ENCODE measurements at places on chromosomes 3 and 15. TPM values are rescaled to one million over a fixed set of nuclear protein-coding genes. Genes with fewer than 3 reads are reported as not detected.
A peak's percentile ranks its signal among the peaks of the same experiment; 100 is the strongest.

GRCh38 chr3:13457593-13457992 is 22.5 kb upstream of the HDAC11 start:
- no peak overlapping the region for H3K4me3 ChIP-seq
- DNase-seq: no peak
- no peak overlapping the region for H3K27ac ChIP-seq

Gene GPR149
- not detected for total RNA-seq

DNA sequence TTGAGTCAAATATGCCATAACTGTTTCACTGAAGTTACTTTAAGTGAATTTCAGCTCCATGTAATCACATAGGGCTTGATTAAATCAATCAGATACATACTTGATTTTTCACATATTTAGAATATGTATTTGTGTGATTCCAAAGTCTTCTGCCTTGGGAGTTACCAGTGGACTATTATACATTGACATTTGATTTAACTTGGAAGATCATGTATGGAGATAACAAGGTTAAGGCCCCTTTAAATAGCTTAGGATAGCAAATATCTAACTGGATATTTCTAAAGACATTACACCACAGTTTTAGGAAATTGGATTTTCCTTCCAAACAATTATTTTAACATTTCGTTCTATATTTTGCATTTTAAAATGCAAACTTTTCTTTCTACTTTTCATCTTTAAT is 405.0 kb downstream of the RAP2B start:
- H3K4me1 ChIP-seq: no peaks in the 10 kb centered on the region
- H3K36me3 ChIP-seq: peaks cover 5% of the 10 kb centered on the region
- no peak for DNase-seq
- no peak overlapping the region for H3K27ac ChIP-seq
- H3K4me3 ChIP-seq: no peak overlapping the region
- no peaks in the 10 kb centered on the region for H3K27me3 ChIP-seq

DNA sequence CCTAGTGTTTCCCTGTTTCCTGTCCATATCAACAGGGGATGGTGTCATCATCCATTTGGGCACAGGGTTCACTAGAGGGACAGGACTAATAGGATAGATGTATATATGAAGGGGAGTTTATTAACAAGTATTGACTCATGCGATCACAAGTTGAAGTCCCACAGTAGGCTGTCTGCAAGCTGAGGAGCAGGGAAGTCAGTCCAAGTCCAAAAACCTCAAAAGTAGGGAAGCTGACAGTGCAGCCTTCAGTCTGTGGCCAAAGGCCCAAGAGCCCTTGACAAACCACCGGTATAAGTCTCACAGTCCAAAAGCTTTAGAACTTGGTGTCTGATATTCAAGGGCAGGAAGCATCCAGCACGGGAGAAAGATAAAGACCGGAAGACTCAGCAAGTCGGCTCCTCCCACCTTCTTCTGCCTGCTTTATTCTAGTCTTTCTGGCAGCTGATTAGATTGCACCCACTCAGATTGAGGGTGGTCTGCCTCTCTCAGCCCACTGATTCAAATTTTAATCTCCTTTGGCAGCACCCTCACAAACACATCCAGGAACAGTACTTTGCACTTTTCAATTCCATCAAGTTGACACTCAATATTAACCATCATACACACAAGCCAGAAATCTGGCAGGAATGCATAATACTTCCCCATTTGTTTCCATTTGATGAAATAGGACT is 43.4 kb downstream of the CD200 start:
- no peaks in the 10 kb centered on the region for H3K27me3 ChIP-seq
- H3K27ac ChIP-seq: no peak overlapping the region
- DNase-seq: no peak
- H3K4me1 ChIP-seq: peaks cover 18% of the 10 kb centered on the region

DNA sequence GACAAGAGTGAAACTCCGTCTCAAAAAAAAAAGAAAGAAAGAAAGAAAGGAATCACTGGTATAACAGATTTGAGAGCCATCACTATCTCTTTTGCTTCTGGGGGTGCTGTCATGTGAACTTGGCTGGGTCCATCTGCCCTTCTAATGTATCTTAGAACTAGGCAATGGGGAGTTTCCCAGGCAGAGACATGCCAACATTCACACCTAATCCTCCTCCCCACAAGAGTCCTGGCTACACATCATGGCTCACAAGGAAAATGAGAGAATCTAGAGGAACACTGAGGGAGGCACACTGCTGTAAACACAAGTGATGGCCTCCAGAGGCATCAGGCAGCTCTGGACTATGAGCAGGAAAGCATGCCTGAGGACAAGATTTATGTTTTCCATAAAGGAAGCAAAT is 67.8 kb upstream of the PPP2R3A start:
- DNase-seq: no peak
- H3K27me3 ChIP-seq: no peaks in the 10 kb centered on the region
- H3K27ac ChIP-seq: no peak overlapping the region
- no peaks in the 10 kb centered on the region for H3K4me1 ChIP-seq

DNA sequence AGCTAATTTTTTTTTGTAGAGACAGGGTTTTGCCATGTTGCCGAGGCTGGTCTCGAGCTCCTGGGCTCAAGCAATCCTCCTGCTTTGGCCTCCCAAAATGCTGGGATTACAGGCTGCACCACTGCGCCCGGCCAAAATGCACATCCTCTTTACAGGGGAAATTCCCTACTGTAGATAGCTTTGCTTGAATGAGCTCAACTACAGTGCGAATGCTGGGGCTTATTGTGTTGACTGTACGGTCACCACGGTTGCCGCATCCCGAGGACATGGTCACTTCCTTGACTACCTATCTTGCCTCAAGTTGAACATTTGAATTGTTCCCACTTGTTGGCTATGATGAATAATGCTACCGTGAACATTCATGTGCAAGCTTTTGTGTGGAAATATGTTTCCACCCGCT is 5.3 kb upstream of the MTFMT start:
- H3K27me3 ChIP-seq: peaks cover 18% of the 10 kb centered on the region
- no peak overlapping the region for H3K4me3 ChIP-seq
- H3K4me1 ChIP-seq: peaks cover 8% of the 10 kb centered on the region
- H3K36me3 ChIP-seq: no peaks in the 10 kb centered on the region

Gene C3orf49
- total RNA-seq: not detected

DNA sequence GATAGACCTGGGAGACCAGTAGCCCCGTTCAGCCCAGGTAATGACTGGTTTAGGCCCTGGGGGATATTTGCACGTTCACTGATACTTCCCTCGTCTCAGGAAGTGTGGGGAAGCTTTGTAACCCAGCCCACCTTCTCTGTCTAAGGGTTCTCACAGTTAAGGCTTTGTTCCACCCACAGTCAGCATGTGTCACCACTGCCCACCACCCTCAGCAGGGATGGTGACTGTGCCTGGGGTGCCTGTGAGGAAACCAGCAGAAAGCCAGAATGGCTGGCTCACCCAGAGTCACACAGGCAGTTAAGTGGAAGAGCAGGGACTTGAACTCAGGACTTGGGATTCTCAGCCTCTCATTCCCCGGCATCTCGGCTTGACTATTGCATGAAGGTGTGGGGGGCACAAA is 5.2 kb downstream of the KBTBD13 start:
- H3K27me3 ChIP-seq: peaks cover 38% of the 10 kb centered on the region
- peaks cover 11% of the 10 kb centered on the region for H3K4me1 ChIP-seq
- no peak overlapping the region for H3K27ac ChIP-seq
- H3K4me3 ChIP-seq: no peak overlapping the region

DNA sequence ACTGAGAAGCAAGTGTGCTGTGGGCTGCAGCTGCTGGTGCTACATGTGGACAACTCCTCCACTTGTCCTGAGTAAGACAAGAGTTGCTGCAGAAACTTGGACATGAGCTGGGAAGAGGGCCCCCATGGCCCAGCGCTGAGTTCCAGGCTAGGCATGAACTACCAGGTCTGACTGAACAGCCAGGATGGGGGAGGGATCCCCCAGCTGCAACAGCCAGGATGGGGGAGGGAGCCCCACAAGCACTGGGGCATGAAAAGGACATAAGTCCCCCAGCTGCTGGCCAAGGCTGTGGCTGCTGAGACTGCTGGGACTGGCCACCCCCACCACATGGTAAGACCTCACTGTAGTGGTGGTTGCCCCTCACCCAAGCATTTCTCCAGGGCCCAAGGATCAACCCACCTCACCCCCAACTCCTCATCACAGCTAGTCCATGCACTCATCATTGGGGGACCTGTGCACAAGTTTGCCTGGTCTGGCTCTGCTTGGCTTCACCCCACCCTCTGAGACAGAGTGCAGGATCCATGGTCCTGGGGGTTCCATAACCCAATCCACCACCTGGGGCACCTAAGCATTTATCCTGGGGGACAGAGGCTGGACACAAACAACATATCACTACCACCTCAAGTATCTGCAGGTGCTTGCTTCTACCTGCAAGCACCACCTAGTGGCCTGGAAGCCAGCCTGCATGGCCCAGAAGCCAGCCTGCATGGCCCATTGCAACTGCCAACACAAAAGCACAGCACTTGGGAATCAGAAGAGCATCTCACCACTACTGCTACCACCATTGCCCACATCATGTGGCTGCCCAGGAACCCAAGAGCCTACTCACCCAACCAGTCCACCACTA is 84.5 kb upstream of the STT3B start:
- DNase-seq: peak; percentile 50
- H3K4me3 ChIP-seq: no peak overlapping the region
- H3K36me3 ChIP-seq: peaks cover 14% of the 10 kb centered on the region

GRCh38 chr3:61560517-61561373 is 626 bp upstream of the PTPRG start:
- H3K27me3 ChIP-seq: peaks cover 51% of the 10 kb centered on the region
- DNase-seq: peak; percentile 51
- H3K27ac ChIP-seq: no peak overlapping the region
- peaks cover 12% of the 10 kb centered on the region for H3K4me1 ChIP-seq
- H3K36me3 ChIP-seq: peaks cover 3% of the 10 kb centered on the region
- peak overlapping the region; percentile 70 for H3K4me3 ChIP-seq

DNA sequence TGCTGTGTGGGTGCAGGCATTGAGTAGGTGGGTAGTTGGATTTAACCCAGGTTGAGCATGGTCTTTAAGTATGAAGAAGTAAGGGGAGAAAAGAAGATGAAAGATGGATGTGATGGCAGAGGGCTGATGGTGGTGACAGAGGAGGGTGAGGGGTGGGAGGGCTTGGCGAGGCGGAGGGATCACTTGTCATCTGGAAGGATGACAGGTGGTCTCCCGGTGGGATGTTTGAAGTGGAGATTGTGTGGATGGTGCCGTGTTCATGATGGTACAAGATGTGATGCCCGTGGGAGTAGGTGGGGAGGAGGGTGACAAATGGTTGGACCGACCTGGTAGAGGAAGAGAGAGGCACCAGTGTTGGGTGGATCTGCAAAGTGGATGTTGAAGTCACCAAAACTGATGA is 208.8 kb downstream of the RPLP1 start:
- H3K4me3 ChIP-seq: no peak overlapping the region
- DNase-seq: no peak

DNA sequence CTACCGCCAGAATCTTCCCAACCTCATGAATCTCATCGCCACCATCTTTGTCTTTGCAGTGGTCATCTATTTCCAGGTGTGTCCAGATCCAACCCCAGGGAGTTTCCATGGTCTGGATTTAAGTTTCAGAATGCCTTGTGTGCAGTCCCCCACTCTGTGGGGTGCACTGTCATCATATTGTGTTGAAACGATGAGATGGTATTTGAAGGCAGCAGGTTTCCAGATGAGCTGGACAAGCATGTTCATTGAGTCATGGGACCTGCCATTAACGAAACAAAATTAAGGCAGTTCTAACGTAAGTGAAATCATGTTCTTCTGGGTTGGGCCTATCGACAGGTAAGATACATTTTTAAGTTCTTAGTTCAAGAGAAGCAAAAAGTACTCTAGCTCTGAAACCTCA is 12.7 kb downstream of the SEC61A1 start:
- H3K27me3 ChIP-seq: no peaks in the 10 kb centered on the region
- no peak for DNase-seq
- H3K27ac ChIP-seq: no peak overlapping the region
- peaks cover 89% of the 10 kb centered on the region for H3K36me3 ChIP-seq
- no peak overlapping the region for H3K4me3 ChIP-seq

- peaks cover 24% of the 10 kb centered on the region for H3K27me3 ChIP-seq
- H3K4me1 ChIP-seq: peaks cover 1% of the 10 kb centered on the region
- no peaks in the 10 kb centered on the region for H3K36me3 ChIP-seq
- no peak for DNase-seq
Measured at GRCh38 chr15:68503213-68503612, 71.2 kb upstream of the ITGA11 start.

GRCh38 chr3:13023235-13023970 is 49.8 kb downstream of the IQSEC1 start:
- peaks cover 2% of the 10 kb centered on the region for H3K4me1 ChIP-seq
- no peak overlapping the region for H3K4me3 ChIP-seq
- H3K27ac ChIP-seq: no peak overlapping the region
- no peaks in the 10 kb centered on the region for H3K36me3 ChIP-seq
- no peak for DNase-seq
- H3K27me3 ChIP-seq: peaks cover 5% of the 10 kb centered on the region

DNA sequence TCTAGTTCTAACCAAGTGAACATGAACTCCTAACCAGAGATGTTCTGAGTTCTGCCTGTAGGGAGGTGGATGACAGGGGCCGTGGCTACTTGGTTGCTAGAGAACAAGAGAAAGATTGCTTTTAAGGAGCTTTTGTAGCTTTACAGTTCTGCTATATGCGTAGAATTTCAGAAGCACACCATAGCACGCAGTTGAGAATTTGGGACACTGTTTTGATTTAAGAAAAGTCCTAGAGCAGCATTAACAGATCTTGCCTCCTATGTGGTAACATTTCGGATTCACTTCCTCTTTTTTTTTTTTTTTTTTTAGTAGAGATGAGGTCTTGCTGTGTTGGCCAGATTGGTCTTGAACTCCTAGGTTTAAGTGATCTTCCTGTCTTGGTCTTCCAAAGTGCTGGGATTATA is 181.7 kb downstream of the TCF12 start:
- no peaks in the 10 kb centered on the region for H3K27me3 ChIP-seq
- H3K36me3 ChIP-seq: peaks cover 11% of the 10 kb centered on the region
- no peak overlapping the region for H3K4me3 ChIP-seq
- H3K27ac ChIP-seq: no peak overlapping the region
- no peaks in the 10 kb centered on the region for H3K4me1 ChIP-seq
- no peak for DNase-seq

- no peak overlapping the region for H3K4me3 ChIP-seq
- H3K27ac ChIP-seq: no peak overlapping the region
- peaks cover 7% of the 10 kb centered on the region for H3K27me3 ChIP-seq
- H3K36me3 ChIP-seq: no peaks in the 10 kb centered on the region
- no peak for DNase-seq
Measured at GRCh38 chr15:47812470-47812999, 95.2 kb downstream of the SEMA6D start.

Gene MESP1
- total RNA-seq: 3.5 TPM

GRCh38 chr3:45909542-45909941 is 23.2 kb downstream of the CCR9 start:
- DNase-seq: no peak
- peaks cover 50% of the 10 kb centered on the region for H3K27me3 ChIP-seq
- peaks cover 47% of the 10 kb centered on the region for H3K36me3 ChIP-seq
- H3K4me3 ChIP-seq: no peak overlapping the region
- peaks cover 46% of the 10 kb centered on the region for H3K4me1 ChIP-seq

Gene STT3B
- 201 TPM for total RNA-seq

DNA sequence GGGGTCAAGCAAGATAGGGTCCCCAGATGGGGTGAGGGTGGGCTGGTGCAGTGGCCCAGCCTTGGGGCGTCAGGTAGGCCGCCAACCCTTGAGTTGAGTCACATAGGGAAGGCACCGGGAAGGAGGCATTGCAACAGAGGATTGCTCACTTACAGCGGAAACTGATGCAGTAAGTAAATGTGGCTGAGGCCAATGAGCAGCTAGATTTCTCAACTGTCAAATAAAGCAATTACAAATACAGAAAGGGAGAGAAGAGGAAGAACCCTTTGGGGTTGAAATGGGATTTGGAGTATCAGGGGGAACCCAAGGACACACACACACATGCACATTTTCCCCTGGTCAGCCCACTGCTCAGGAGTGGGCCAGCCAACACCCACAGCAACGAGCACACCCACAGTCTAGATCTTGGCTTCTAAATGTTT is 44.0 kb downstream of the CHSY1 start:
- peaks cover 81% of the 10 kb centered on the region for H3K4me1 ChIP-seq
- no peak for DNase-seq
- H3K4me3 ChIP-seq: no peak overlapping the region
- H3K27ac ChIP-seq: peak overlapping the region; percentile 2
- H3K27me3 ChIP-seq: no peaks in the 10 kb centered on the region
- H3K36me3 ChIP-seq: peaks cover 35% of the 10 kb centered on the region
